ENCODE measurements at places on chromosomes 2 and 18.

- DNase-seq = no peak
Measured at GRCh38 chr2:134217351-134217750, 36.5 kb upstream of the MGAT5 start.

DNA sequence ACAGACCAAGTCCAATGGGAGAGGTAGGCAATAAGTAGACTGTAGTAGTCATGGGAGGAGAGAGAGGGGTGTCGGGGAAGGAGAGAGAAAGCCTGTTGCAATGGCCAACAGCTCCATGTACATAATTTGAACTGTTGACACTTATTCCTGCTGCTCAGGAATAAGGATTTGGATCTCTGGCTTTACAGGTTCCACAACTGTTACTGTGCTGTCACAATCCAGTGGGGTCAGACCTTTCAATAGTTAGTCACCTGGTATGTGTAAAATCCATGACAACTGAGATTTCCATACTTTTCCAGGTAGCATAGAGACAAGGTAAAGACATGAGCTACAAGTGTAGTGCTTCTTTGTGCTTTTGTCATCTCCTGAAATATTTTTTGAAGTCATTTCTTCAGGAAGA lies 47.5 kb upstream of the RIOK3 start:
- no peak for DNase-seq

DNA sequence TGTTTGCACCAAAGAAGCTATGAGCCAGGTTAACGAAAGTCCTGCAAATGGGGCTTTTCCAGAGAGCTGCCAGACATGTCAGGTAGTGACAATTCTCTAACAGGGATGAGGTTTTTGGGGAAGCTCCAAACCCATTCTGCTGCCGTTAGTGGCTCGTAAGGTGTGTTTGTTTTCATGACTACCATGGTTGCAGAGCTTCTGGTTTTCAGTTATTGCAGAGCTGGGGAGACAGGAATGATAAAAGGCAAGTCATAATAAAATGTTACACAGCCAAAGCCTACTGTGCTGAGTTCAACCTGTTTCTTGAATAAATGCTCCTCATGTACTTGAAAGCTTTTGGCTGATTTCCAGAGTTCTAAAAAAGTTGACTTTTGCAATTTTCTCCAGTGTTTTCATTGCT lies 209.2 kb upstream of the STK17B start:
- DNase-seq = no peak

- no peak for DNase-seq
Measured at GRCh38 chr2:190863946-190864345, 16.7 kb upstream of the GLS start.
